ENCODE measurements at places on chromosomes 6 and 20.

DNA sequence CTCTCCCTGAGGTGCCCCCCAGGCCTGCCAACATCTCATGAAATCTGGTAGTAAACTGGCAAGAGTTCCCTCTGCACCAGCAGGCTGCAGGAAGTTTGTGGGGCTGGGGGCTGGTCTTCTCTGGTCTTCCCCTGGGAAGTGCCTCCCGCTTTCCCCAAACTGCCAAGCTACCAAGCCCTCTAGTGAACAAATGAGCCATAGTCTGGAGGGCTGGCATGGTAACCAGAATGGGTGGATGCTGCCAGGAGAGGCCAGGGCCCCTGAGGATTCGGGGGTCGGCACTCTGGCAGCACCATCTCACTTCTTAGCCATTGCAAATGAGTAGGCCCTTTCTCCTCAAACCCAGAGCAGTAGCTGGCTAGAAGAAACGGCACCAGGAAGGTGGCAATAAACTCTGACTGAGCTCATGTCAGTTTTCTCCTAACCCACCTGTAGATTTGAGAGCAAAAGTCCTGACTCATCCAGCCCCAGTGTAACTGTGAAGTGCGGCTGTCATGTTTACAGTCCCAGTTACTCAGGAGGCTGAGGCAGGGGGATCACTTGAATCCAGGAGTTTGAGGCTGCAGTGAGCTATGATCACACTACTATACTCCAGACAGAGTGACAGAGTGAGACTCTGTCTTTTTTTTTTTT is 35.9 kb downstream of the ZC3H12D start:
- no peak for DNase-seq

GRCh38 chr20:20373091-20373571 is 5.2 kb downstream of the INSM1 start:
- DNase-seq, result no peak

GRCh38 chr6:39617026-39617425 is 108.2 kb downstream of the KIF6 start:
- DNase-seq, result no peak

GRCh38 chr6:142844065-142844755 is 100.8 kb downstream of the HIVEP2 start:
- no peak for DNase-seq

GRCh38 chr6:68679399-68679798 is 44.3 kb downstream of the ADGRB3 start:
- no peak for DNase-seq

DNA sequence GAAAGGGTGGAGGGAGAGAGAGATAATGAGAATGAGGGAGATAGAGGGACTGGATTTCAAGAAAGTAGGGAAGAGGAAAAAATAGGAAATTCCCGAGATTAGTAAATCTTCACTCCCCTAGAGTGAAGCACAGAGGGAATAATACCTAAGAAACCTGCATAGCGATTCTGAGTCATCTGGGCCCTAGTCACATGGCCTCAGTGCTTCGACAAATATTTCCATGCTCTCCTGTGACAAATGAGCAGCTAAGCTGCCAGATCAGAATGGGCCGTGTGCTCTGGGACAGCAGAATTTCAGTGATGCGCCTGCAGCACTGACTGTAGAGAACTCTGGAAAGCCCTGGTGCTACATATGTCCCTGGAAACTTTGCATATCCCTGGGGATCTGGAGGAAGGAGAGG is 48.6 kb upstream of the GRIK2 start:
- peak; percentile 59 for DNase-seq

DNA sequence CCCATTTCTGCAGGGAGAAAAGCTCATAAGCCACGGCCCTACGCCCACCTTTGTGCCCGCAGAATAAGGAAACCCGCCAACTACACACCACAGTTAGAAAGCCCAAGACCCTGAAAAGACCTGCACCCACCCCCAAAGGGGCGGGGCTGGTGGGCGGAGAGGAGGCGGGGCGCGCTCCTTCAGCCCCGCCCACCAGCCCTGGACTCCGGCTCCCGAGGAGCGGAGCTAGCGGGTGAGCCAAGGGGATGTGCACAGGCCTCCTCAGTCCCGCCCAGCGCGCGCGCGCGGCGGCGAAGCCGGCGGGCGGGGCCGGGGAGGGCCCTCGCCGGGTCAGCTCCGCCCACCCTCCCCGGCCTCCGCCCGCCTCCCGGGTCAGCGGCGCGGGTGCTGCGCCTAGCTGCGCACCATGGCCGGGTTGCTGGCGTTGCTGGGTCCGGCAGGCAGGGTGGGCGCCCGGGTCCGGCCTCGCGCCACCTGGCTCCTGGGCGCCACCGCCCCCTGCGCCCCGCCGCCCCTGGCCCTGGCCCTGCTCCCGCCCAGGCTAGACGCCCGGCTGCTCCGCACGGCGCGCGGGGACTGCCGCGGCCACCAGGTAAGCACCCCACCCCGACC is at the start of gene FAM210B:
Gene FAM210B, plus strand, starts transcription at position 375 of the 612 bp plus-strand sequence. Its CDS starts 32 bp downstream, at position 407.
- peak; percentile 80 for DNase-seq

GRCh38 chr6:79946272-79947190 is 822 bp downstream of the ELOVL4 start:
- DNase-seq, result no peak

DNA sequence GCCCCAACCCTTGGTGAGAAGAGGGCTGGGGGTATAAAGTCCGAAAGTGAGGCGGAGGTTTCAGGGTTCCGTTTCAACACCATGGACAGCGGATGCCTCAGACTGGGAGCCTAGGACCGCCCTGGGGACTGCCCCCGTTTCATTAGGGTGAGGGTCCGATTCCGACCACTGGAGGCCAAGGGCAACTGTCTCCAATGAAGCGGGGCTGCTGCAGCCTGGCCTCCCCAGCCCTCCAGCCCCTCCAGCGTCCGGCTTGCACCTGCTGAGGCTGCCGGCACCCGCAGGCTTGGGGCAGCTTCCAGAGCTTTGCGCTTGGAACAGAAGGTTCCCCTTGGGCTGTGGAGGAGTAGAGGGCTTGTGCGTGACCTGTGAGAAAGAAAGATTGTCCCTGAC is 39.9 kb downstream of the YTHDF1 start:
- DNase-seq, result no peak
